ENCODE measurements at places on chromosomes 12 and 14.

DNA sequence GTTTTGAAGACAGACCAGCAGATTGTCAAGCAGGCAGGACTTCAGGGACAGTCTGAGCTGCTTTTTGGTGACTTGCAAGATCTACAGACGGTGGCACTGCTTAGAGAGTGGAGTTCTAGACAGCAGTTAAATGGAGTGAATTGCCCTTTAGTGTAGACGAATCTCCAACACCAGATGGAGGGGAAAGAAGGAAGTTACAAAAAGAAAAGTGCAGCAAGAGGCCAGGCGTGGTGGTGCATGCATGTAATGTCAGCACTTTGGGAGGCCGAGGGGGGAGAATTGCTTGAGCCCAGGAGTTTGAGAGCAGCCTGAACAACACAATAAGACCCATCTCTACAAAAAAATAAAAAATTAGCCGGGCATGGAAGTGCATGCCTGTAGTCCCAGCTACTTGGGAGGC lies 8.4 kb upstream of the HHIPL1 start:
- no peaks in the 10 kb centered on the region for H3K36me3 ChIP-seq
- no peaks in the 10 kb centered on the region for H3K27me3 ChIP-seq
- no peak overlapping the region for H3K4me3 ChIP-seq
- H3K4me1 ChIP-seq, result no peaks in the 10 kb centered on the region

- peak overlapping the region; percentile 75 for H3K4me3 ChIP-seq
- H3K4me1 ChIP-seq, result no peaks in the 10 kb centered on the region
- H3K27ac ChIP-seq, result peak overlapping the region; percentile 58
- H3K36me3 ChIP-seq, result peaks cover 8% of the 10 kb centered on the region
- H3K27me3 ChIP-seq, result no peaks in the 10 kb centered on the region
Measured at GRCh38 chr14:34711169-34711568, 3.2 kb downstream of the CFL2 start.

DNA sequence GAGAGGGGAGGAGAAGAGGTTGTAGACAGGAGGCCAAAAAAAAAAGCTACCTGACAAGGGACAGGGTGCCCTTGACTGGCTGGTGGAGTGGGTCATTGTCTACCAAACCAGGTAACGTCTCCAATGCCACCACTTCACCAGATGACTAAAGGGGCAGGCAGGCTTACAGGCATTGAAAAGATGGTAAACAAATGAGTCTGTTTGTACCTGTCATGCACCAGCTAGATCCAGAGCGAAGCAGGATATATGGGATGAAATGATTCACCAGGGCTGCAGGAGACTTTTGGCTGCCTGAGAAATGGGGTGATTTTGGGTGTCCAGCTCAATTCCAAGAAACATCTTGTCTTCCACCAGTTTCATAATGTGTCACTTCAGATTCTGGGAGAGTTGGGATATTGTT lies 4.0 kb downstream of the C12orf54 start:
- H3K4me3 ChIP-seq, result no peak overlapping the region
- no peak for DNase-seq

GRCh38 chr12:20507056-20507455 lies 138.7 kb downstream of the PDE3A start:
- no peak for DNase-seq
- peak overlapping the region; percentile 56 for H3K27ac ChIP-seq
- H3K4me1 ChIP-seq, result peaks cover 28% of the 10 kb centered on the region
- H3K36me3 ChIP-seq, result no peaks in the 10 kb centered on the region
- H3K4me3 ChIP-seq, result peak overlapping the region; percentile 6
- H3K27me3 ChIP-seq, result no peaks in the 10 kb centered on the region

DNA sequence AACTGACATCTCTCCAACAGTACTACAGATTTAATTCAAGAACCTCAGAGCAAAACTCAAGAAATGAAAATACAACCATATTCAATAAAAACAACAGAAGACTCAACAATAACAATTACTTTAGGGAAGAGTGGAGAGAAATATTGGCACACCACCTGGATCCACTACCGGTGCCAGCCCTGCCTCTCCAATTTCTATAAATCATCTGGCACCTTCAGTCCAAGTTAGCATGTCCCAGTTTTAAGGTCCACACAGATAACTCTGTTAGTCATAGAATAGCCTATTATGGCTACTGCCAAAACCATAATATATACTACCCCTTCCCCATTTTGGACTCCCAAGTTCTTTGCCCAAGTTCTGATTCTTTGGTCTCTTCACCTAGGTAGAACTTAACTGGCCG lies 69.9 kb upstream of the PSMA6 start:
- H3K4me3 ChIP-seq, result no peak overlapping the region
- H3K4me1 ChIP-seq, result no peaks in the 10 kb centered on the region
- H3K27me3 ChIP-seq, result no peaks in the 10 kb centered on the region
- no peaks in the 10 kb centered on the region for H3K36me3 ChIP-seq

DNA sequence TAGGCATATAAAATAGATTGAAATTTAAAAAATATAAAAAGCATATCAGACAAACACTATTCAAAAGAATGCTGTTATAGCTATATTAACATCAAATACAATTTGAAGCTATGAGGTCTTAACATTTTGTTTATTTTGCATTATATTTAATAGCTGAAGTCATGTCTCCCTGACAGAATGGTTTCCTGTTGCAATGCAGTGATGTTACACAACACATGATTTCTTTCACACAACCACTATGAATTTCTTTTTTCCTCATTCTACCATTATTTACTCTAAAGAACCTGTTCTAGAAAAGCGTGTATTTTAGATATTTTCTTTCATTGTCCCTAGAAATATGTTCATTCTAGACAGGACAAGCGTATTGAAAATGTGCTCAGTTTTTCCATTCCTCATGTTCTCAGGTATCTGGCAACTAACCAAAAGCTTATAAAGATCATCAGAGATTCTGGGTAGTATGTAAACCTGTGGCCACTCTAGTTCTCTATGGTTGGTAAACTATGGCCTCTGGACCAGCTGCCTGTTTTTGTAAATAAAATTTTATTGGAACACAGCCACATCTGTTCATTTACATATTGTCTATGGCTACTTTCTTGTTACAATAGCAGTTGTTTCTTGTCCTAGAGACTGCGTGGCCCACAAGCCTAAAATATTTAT lies 183.8 kb downstream of the FOXA1 start:
- H3K36me3 ChIP-seq, result no peaks in the 10 kb centered on the region
- no peaks in the 10 kb centered on the region for H3K27me3 ChIP-seq
- H3K27ac ChIP-seq, result no peak overlapping the region
- H3K4me3 ChIP-seq, result no peak overlapping the region
- no peak for DNase-seq

DNA sequence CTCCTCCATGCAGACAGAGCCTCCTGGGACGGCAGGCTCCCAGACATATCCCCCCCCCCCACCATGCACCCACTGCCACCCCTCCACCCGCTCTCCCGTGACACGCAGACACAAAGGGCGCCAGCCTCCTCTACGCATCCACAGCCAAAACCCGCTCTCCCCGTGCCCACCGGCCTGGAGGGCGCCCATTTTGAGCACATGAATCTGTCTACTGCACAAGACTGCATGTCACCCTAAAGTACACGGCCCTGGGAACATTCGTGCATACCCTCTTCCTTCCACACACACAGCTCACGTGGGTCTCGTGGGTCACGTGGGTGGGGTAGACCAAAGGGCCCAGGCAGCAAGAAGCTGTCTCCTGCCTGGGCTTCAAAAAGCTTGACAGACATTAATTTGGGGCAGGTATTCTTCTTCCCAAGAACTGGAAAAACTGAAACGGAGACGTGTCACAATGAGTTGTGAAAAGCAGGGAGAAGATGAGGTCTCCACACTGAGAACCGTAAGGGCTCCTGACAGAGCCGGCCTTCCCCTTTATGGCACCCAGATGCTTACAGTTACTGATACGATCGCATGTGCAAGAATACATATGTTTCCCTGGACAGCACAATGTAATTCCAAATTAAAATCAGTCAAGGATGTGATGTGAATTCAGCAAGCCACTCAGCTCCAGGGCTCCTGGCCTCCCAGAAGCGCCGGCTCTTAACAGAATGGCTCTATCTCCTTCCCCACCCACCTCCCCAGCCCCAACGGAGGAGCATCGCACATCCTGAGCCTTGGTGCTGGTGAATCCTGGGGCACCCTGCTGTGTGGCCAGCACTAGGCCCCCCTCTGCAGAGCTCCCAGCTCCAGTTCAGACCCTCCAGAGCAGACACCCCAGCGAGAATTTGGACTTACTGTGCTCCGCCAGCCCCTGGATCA lies 1.9 kb downstream of the TGFB3 start:
- peaks cover 15% of the 10 kb centered on the region for H3K4me1 ChIP-seq
- no peaks in the 10 kb centered on the region for H3K36me3 ChIP-seq
- peak overlapping the region; percentile 100 for H3K27ac ChIP-seq
- no peaks in the 10 kb centered on the region for H3K27me3 ChIP-seq
- no peak for DNase-seq

DNA sequence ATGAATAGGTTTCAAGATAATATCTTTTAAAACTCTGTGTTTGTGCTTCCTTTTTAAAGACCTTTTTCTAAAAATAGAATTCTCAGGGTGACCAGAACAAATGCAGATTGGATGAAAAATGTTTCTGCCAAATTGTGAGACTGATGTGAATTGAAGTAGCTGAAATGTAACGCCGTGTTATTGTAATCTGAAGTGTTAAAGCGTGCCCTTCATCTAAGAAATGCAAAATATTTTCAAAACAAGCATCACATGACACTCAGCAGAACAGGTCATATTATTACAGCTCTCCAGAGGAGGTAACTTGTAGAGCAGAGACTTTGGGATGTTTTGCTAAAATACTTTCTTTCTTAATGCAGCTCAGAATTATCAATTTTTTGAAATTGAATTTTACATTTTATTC lies 90.0 kb upstream of the PLEKHA5 start:
- H3K27ac ChIP-seq, result no peak overlapping the region
- DNase-seq, result no peak
- no peaks in the 10 kb centered on the region for H3K4me1 ChIP-seq
- no peaks in the 10 kb centered on the region for H3K27me3 ChIP-seq

- DNase-seq, result no peak
- H3K4me3 ChIP-seq, result peak overlapping the region; percentile 65
- no peaks in the 10 kb centered on the region for H3K36me3 ChIP-seq
- no peaks in the 10 kb centered on the region for H3K27me3 ChIP-seq
- peak overlapping the region; percentile 98 for H3K27ac ChIP-seq
Measured at GRCh38 chr14:49863487-49864281, 11.1 kb upstream of the NEMF start.

DNA sequence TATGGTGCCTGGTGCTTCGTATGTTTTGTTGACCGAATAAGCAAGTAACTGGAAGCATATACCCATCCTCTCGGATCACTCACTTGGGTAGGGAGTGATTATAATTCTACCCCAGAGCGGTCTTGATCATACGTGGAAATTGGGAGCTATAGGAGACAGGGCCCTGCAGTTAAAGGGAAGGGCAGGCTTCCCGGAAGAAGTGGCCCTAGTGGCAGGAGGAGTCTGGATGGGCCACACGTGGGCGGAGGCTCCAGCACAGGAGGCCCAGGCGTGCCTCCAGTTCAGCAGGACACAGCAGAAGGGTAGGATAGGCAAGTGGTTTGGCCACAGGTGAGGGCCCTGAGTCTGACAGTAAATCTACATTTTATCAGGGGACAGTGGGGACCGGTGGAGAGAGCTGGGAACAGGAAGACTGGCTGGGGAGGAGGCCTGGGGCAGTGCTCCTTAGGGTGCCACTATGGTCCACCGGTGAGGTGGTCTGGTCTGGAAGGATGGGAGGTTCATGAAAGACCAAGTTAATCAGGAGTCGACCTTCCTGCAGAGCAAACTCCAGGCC lies 23.5 kb upstream of the YY1 start:
- H3K36me3 ChIP-seq, result no peaks in the 10 kb centered on the region
- H3K4me1 ChIP-seq, result peaks cover 10% of the 10 kb centered on the region
- no peaks in the 10 kb centered on the region for H3K27me3 ChIP-seq
- H3K4me3 ChIP-seq, result no peak overlapping the region
- peak overlapping the region; percentile 92 for H3K27ac ChIP-seq

DNA sequence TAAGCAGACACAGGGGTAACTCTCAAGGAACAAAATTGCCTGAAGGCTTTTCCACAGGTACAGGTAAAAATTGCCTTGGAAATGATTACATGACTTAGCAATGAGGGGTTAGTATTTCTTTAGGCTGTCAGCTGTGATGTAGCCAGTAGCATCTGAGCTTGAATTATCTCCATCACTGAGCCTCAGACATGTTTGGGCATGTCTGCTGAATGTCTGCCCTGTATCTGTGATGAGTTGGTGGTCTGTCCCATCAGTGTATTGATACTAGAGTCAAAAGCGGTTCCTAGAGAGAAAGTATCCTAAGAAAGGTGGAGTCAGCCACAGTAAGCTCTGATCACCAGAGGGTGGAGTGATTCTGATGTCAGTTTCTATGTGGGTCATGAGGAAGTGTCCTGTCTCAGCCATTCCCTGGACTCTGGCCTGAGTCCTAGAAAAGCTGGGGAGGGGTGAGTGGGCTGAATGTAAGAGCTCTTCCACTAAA lies 16.3 kb downstream of the AKAP6 start:
- no peaks in the 10 kb centered on the region for H3K27me3 ChIP-seq
- H3K4me1 ChIP-seq, result no peaks in the 10 kb centered on the region
- no peaks in the 10 kb centered on the region for H3K36me3 ChIP-seq
- H3K27ac ChIP-seq, result no peak overlapping the region

GRCh38 chr12:39620659-39621658 lies 1.4 kb upstream of the ABCD2 start:
- no peak for DNase-seq
- peaks cover 3% of the 10 kb centered on the region for H3K4me1 ChIP-seq
- peak overlapping the region; percentile 59 for H3K4me3 ChIP-seq
- no peaks in the 10 kb centered on the region for H3K27me3 ChIP-seq
- H3K36me3 ChIP-seq, result no peaks in the 10 kb centered on the region

DNA sequence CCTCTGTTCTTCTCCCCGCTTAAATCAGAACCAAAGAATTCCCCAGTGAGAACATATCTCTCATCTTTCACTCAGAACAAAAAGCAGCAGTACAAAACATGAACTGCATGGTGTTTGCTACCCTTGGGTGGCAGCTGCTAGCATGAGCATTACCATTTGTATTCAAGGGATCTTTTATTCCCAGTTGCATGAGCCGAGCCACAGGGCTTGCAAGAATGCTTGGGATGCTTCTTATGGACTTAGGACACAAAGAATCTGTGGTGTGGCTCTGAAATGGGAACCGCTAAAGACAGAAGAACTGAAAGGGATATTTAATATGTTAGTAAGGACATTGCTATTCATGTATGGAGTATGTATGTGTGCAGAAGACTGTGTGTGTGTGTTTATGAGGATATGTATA lies 190.6 kb downstream of the TMX1 start:
- H3K27ac ChIP-seq, result no peak overlapping the region
- no peak for DNase-seq
- no peak overlapping the region for H3K4me3 ChIP-seq
- no peaks in the 10 kb centered on the region for H3K27me3 ChIP-seq

- H3K36me3 ChIP-seq, result no peaks in the 10 kb centered on the region
- no peaks in the 10 kb centered on the region for H3K27me3 ChIP-seq
- H3K27ac ChIP-seq, result no peak overlapping the region
- no peaks in the 10 kb centered on the region for H3K4me1 ChIP-seq
- no peak overlapping the region for H3K4me3 ChIP-seq
Measured at GRCh38 chr12:130521375-130522124, 183.9 kb downstream of the PIWIL1 start.

- no peaks in the 10 kb centered on the region for H3K27me3 ChIP-seq
- DNase-seq, result no peak
- H3K36me3 ChIP-seq, result no peaks in the 10 kb centered on the region
- no peak overlapping the region for H3K27ac ChIP-seq
Measured at GRCh38 chr12:39581592-39581991, 38.0 kb downstream of the ABCD2 start.
